ENCODE measurements at places on chromosomes 5 and 9. TPM values are rescaled to one million over a fixed set of nuclear protein-coding genes. Genes with fewer than 3 reads are reported as not detected.
A peak's percentile ranks its signal among the peaks of the same experiment; 100 is the strongest.

Gene FBXW2
- total RNA-seq: 65.4 TPM

Gene LECT2
- not detected for total RNA-seq

- H3K4me3 ChIP-seq: no peak overlapping the region
- no peak overlapping the region for H3K27ac ChIP-seq
- H3K36me3 ChIP-seq: peaks cover 3% of the 10 kb centered on the region
- H3K4me1 ChIP-seq: no peaks in the 10 kb centered on the region
- peaks cover 43% of the 10 kb centered on the region for H3K27me3 ChIP-seq
Measured at GRCh38 chr5:42985129-42986037, 54.7 kb downstream of the ANXA2R start.

DNA sequence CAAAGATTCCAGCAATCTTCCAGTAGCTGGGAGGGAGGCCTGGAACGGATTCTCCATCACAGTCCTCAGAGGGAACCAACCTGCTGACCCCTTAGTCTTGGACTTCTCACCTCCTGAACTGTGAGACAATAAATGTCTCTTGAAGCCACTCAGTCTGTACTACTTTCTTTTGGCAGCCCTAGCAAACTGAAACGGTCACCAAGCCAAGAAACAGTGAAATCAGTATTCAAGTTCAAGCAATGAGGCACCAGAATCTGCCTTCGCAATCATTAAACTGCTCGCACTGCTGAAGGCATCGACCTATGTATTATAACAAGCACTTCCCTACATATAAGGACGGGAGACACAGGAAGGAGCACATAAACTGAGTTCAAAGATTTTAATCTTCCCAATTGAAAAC lies 120.6 kb upstream of the PUM3 start:
- no peaks in the 10 kb centered on the region for H3K36me3 ChIP-seq
- no peaks in the 10 kb centered on the region for H3K27me3 ChIP-seq
- no peak overlapping the region for H3K4me3 ChIP-seq
- DNase-seq: no peak

- H3K36me3 ChIP-seq: no peaks in the 10 kb centered on the region
- H3K27ac ChIP-seq: no peak overlapping the region
- H3K4me3 ChIP-seq: no peak overlapping the region
- DNase-seq: no peak
- H3K27me3 ChIP-seq: no peaks in the 10 kb centered on the region
Measured at GRCh38 chr9:37398464-37399025, 24.0 kb upstream of the GRHPR start.

- H3K4me3 ChIP-seq: no peak overlapping the region
- no peak overlapping the region for H3K27ac ChIP-seq
- H3K36me3 ChIP-seq: no peaks in the 10 kb centered on the region
- peaks cover 31% of the 10 kb centered on the region for H3K4me1 ChIP-seq
- no peak for DNase-seq
Measured at GRCh38 chr9:129287619-129288305, 109.7 kb upstream of the IER5L start.

- no peak overlapping the region for H3K27ac ChIP-seq
- H3K36me3 ChIP-seq: no peaks in the 10 kb centered on the region
- H3K4me3 ChIP-seq: no peak overlapping the region
Measured at GRCh38 chr9:91812191-91812590, 137.8 kb downstream of the ROR2 start.

DNA sequence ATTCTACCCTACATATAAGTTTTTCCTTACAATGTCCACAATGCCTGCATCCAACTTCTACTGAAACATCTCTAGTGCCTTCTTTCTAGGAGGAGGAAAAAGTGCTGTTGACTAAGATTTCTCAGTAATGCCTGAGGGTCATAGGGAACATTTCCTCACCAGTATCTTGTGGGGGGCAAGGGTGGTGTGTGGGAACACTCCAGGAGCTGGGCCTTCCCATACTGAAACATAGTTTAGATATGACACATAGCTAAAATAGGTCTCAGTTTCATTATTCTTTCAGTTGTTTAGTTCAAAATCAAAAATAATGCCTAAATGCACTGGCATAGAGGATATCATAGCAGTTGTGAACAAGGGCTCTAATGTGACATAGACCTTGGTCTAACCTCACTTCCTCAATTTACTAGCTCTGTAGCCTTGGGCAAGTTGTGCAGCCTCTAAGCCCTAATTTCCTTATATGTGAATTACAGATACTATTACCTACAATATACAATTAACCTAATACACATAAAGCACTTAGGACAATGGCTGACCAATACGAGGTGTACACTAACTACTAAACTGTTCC lies 66.1 kb downstream of the HAPLN1 start:
- no peaks in the 10 kb centered on the region for H3K4me1 ChIP-seq
- no peak overlapping the region for H3K27ac ChIP-seq
- no peak overlapping the region for H3K4me3 ChIP-seq
- no peaks in the 10 kb centered on the region for H3K36me3 ChIP-seq
- DNase-seq: no peak

DNA sequence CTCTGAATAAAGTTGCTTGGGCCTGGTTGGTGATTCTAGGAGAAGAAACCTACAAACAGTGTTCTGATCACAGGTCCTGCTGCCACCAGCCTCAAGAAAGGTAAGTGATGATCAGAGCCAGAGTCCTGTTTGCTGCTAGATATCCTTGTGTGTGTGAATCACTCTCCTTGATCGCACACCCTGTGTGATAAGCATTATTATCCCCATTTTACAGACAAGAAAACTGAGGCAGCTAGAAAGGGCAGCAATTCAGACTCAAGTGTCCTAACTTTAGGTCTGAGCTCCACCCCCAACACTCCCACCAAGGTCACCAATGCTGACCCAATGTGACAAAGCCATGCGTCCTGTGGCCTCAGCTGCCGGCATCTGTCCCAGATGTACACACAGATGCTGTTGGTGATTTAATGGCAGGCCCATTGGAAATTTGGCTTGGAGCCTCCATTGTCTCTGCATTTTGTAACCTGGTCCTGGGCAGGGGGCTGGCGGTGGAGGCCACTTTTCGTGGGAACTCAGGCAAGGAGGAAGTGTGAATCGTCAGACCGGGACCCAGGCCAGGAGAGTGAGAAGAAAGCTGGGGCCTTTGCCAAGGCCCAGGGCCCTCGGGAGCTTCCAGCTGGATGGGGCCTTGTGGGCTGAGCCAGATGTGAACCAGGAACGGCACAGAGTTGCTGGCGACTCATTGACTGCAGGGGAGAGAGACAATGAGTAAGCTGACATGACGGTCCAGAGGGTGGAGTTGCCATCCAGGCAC lies 29.8 kb upstream of the GGTA1 start:
- H3K4me3 ChIP-seq: no peak overlapping the region
- H3K36me3 ChIP-seq: no peaks in the 10 kb centered on the region
- no peaks in the 10 kb centered on the region for H3K4me1 ChIP-seq
- no peak overlapping the region for H3K27ac ChIP-seq

DNA sequence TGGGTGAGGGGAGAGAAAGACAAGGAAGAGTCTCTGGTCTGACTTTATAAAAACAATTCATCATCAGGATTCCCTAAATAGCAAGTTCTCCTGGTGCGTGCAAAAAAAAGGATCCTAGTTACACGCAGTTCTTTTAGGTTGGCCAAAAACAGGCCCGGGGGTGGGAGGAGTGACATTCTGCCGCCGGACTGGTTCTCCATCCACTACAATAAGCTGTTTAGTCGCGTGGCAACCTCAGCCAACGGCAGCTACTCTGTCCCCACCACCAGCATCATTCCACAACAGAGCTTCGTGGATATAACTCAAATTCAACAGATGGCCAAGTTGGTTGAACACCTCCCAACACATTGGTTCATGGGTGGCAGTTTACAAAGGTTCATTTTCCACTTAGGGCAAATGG lies 2.9 kb upstream of the FAM163B start:
- no peaks in the 10 kb centered on the region for H3K4me1 ChIP-seq
- peaks cover 82% of the 10 kb centered on the region for H3K27me3 ChIP-seq
- no peaks in the 10 kb centered on the region for H3K36me3 ChIP-seq
- DNase-seq: no peak
- H3K4me3 ChIP-seq: no peak overlapping the region

- peak overlapping the region; percentile 84 for H3K27ac ChIP-seq
- H3K4me3 ChIP-seq: peak overlapping the region; percentile 36
- no peaks in the 10 kb centered on the region for H3K27me3 ChIP-seq
Measured at GRCh38 chr5:127355337-127355736, 64.7 kb downstream of the MEGF10 start.

- peaks cover 4% of the 10 kb centered on the region for H3K4me1 ChIP-seq
- no peak for DNase-seq
- H3K4me3 ChIP-seq: no peak overlapping the region
- H3K27ac ChIP-seq: no peak overlapping the region
- H3K36me3 ChIP-seq: peaks cover 4% of the 10 kb centered on the region
Measured at GRCh38 chr9:120366644-120367019, 213.3 kb downstream of the CDK5RAP2 start.

- no peaks in the 10 kb centered on the region for H3K27me3 ChIP-seq
- DNase-seq: no peak
- H3K4me3 ChIP-seq: no peak overlapping the region
- no peaks in the 10 kb centered on the region for H3K4me1 ChIP-seq
- no peaks in the 10 kb centered on the region for H3K36me3 ChIP-seq
Measured at GRCh38 chr5:88964831-88965230, 81.8 kb upstream of the MEF2C start.

DNA sequence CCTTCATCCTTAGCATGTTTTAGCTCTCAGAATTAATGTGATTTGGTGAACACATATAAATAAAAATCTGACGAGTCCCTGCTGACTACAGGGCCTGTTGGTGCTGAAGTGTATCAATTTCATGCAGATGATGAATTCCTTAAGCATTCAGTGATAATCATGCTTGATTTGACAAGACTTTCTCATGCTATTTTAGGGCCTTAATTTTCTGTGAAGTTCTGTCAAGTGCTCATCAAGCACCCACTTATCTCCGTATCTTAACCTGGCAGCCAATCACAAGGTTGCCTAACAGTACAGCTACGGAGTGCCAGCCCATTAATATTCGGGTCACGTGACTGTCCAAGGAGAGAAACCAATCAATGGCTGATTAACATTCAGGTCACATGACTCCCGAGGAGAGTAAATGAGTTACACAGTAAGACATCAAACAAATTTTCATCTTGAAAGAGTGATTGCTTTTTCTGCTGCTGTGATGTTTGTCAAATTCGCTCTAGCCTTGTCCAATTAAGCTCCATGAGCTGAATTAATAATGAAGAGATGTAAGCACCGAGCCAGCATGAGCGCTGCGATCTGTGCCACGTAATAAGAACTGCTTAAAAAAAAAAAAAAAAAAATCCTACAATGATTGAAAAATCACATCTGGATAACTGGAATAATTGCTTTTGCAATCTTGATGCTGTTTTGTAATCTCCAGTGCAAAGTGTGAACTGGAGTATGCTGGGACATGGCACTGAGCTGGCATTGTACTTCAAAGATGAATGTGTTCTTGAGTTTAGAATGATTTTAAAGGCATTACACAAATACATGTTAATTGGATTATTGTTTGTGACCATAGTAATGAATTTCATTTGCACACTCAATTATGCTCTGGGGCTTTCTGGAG lies 104.3 kb upstream of the SPATA31D4 start:
- H3K4me3 ChIP-seq: no peak overlapping the region
- peaks cover 73% of the 10 kb centered on the region for H3K4me1 ChIP-seq
- no peak for DNase-seq
- H3K27ac ChIP-seq: no peak overlapping the region
- no peaks in the 10 kb centered on the region for H3K27me3 ChIP-seq

DNA sequence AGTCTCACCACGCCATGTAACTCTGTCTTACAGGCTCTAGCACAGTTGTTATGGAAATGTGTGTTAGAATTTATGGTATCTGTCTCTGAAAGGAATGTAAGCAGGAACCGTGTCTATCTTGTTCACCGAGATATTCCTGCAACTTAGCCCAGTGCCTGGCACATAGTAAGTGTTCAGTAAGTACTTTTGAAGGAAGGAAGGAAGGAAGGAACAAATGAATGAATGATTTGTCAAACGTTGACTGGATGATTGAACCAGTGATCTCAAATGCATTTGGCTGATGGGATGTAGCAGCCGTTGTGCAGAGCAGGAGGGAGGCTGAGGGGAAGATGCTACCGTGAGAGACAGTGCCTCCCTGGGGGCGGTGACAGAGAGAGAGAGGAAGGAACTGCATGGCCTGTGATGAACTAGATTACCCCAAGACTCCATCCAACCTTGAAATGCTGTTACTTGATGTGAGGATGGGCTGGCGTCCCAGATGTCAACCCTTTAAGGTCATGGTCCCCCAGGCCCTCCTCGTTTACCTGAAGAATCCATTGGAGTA lies 47.5 kb upstream of the PPARGC1B start:
- DNase-seq: no peak
- H3K4me3 ChIP-seq: no peak overlapping the region
- H3K4me1 ChIP-seq: no peaks in the 10 kb centered on the region
- no peak overlapping the region for H3K27ac ChIP-seq
- no peaks in the 10 kb centered on the region for H3K36me3 ChIP-seq

Gene ISL1
- total RNA-seq: 9.8 TPM

Gene SOX30
- total RNA-seq: not detected

- no peak overlapping the region for H3K27ac ChIP-seq
- H3K27me3 ChIP-seq: no peaks in the 10 kb centered on the region
- no peak for DNase-seq
Measured at GRCh38 chr9:6715755-6716643, 41.8 kb upstream of the KDM4C start.

DNA sequence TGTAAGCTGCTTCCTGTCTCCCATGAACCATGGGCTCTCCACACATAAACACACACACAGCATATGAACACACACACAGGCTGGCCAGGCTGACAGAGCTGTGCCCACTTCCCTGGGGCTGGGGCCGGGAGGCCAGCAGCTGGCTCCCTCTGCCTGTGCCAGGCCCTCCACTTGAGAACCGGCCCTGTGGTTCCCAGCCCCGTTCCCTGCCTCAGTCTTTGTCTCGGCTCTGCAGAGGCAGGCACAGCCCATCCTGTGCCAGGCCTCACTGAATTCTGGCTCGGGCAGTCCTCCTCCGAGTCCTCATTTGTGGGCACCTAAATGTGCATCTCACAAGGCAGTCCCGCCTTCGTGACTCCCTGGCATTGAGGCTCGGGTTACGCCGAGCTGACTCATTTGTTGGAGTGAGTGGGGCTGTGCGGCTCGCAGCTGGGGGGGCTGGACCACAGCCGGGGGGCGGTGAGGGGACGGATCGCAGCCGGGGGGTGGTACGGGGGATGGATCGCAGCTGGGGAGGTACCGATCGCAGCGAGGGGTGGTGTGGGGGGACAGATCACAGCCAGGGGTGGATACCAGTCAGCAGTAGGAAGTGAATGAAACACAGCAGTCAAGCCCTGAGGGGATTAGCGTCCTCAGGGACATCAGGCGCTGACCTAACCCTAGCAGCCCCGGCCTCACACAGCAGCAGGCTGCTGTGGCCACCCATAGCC lies 72.3 kb downstream of the PSMB7 start:
- peak overlapping the region; percentile 64 for H3K4me3 ChIP-seq
- peaks cover 23% of the 10 kb centered on the region for H3K4me1 ChIP-seq
- DNase-seq: peak; percentile 25
- H3K36me3 ChIP-seq: peaks cover 8% of the 10 kb centered on the region
- H3K27me3 ChIP-seq: no peaks in the 10 kb centered on the region

GRCh38 chr9:88653406-88653805 lies 118.4 kb downstream of the NXNL2 start:
- peaks cover 6% of the 10 kb centered on the region for H3K27me3 ChIP-seq
- no peaks in the 10 kb centered on the region for H3K36me3 ChIP-seq
- peaks cover 1% of the 10 kb centered on the region for H3K4me1 ChIP-seq
- H3K27ac ChIP-seq: no peak overlapping the region
- H3K4me3 ChIP-seq: no peak overlapping the region
- DNase-seq: no peak

Gene SARDH
- 4.5 TPM for total RNA-seq

GRCh38 chr9:31390403-31391025 lies 993.9 kb upstream of the ACO1 start:
- H3K27ac ChIP-seq: peak overlapping the region; percentile 68
- peaks cover 12% of the 10 kb centered on the region for H3K4me1 ChIP-seq
- DNase-seq: no peak
- no peaks in the 10 kb centered on the region for H3K27me3 ChIP-seq
- H3K36me3 ChIP-seq: no peaks in the 10 kb centered on the region
- H3K4me3 ChIP-seq: peak overlapping the region; percentile 24

Data from neural crest cell (in vitro differentiated cells).